ENCODE measurements at places on chromosomes 11 and 22. TPM values are rescaled to one million over a fixed set of nuclear protein-coding genes. Genes with fewer than 3 reads are reported as not detected.

The ZW10 gene
- total RNA-seq, result 20.6 TPM

The RCOR2 gene
- total RNA-seq, result 0.27 TPM

- no peak for DNase-seq
Observed at GRCh38 chr11:18253233-18253632, 4.8 kb upstream of the SAA2 start.

GRCh38 chr11:79045018-79045799 is 395.6 kb downstream of the TENM4 start:
- no peak for DNase-seq

DNA sequence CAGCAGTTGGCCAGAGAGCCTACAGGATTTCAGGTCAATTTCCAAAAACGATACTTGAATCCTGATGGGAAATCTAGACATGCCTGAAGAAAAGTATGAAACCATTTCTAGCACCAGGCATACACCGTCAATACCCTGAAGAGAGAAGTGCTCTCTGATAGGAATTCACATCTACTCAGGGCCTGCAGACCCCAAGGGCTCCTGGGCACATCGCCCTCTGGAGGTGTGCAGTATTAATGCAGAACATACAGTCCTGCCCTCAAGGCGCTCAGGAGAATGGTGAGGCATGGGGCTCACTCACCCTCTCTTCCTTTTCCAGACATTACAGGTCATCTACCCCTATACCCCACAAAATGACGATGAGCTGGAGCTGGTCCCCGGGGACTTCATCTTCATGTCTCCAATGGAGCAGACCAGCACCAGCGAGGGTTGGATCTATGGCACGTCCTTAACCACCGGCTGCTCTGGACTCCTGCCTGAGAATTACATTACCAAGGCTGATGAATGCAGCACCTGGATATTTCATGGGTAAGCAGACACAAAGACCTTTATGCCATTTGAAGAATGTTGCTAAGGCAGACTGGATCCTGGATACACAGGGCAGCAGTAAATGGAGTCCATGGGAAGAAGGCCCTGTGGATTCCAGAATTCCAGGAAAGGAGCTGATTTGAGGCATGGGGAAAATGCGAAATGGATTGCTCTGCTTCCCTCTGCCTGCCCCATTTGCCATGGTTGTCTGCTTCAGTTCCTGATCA is 49.3 kb upstream of the CRTAM start:
- DNase-seq, result no peak

DNA sequence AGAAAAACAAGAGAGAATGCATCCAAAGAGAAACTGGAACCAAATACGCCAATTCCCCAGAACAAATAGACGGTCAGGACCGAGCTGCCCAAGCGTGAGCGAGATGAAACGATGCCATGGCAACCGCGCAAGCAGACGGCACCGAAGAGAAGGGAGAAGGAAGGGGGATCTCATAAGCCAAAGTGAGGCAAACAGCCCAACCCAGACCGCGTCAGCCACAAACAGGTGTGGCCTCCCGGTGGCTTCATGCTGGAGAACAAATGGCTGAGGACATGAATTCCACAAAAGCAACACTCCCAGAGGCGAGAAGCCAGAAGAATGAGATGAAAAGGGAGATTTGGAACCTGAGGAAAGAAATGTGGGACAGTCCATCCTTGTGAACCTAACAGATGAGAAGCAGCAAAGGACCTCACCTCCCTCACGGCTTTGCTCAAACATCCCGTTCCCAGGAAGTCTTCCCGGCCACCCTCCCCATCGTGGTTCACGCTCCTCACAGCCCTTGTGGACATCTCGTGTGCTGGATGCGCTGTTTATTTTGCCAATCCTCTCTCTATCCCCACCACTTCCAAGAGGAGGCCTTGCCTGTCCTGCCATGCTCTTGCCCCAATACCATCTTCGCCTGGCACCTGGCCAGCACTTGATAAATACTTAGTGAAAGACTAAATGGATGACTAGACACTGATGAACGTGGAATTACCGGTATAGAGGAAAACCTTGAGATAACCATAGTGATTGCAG is 89.1 kb upstream of the RTL6 start:
- no peak for DNase-seq

DNA sequence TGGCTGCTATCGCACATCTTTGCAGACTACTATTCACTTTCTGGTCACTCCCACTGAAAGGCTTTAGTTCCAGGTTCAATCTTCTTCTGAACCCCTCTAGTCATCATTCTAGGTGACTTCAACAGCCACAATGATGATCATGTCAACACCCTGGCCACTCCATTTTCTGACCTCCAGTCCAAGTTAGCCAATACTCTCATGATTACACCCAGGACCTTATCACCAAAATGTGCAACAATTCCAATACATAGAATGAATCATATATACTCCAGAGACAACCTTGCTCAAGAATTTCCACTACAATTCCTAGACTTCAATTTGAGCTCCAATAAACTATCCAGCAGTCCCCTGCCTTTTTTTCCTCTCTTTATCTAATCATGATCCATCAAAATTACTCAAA is 70.7 kb downstream of the PAK1 start:
- DNase-seq, result no peak

- no peak for DNase-seq
Observed at GRCh38 chr22:46933040-46933930, 170.8 kb downstream of the TBC1D22A start.

GRCh38 chr11:33699515-33700062 is 1.0 kb downstream of the C11orf91 start:
- DNase-seq, result no peak

DNA sequence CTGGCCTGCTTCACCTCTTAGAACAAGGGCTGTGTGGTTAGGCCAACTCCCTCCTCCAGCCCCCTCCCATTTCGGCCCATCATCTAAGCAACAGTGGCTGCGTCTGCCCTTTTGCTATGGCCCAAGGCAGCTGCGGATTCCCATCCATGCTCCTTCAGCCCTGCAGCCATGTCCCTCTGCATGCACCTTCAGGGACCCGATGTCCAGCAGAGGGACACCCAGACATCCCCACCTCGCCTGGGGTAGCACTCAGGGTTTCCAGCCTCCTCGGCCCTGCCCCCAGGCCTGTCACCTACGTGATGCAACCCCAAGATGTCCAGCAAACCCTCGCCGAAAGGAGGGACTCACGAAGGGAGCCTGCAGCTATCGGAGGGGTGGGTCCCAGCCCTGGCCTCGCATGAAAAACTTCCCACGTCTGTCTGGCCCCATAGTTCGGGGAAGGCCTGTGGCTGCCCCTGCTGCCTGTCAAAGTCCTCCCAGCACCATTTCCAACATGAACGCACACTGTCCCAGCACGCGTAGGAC is 194.4 kb downstream of the CTTN start:
- DNase-seq, result no peak

DNA sequence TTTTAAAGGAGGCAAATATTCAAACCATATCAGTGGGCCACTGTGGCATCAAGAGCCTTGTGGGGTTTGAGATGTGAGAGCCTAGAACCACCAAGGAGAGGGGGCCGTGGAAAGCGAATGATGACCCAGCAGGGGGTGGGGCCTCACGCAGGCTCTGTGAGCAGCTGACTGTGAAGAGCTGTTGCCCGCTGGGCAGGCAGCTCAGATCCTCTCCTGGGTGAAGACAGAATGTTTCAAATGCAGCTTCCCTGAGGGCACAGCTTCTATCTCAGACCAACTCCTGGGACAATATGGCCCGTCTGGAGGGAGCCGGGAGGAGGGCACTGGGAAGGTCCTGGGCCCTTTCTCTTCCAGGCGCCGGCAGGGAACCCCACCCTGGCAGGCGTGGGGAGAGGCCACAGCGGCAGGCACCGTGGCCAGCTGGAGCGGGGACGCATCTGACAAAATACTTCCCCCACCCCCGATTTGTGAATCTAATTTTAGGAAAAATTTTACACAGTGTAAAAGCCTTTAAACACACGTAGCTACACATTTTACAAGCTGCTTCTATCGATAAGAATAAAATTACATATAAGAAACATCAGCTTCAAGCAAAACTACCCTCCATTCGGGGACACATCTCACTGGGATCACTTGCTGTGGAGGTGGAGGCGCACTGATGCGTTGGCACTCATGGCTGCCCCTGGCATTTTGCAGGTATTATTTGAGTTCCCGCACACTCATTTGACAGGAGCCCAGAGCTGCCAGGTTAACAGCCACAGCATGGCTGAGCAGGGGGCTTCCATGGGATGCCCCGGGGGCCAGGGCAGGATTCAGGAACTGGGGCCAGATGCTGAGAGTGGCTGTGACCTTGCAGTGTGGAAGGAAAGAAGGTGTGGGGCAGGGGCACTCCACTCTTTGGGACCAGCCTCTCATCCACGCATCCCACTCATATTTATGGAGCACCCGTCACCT is 40.3 kb downstream of the PARVG start:
- no peak for DNase-seq
